ENCODE measurements at places on chromosomes 2 and 18. TPM values are rescaled to one million over a fixed set of nuclear protein-coding genes. Genes with fewer than 3 reads are reported as not detected.
A peak's percentile ranks its signal among the peaks of the same experiment; 100 is the strongest.

The SPC25 gene
- total RNA-seq: 2.1 TPM

The IL1B gene
- 19.9 TPM for total RNA-seq

The GALR1 gene
- total RNA-seq: 0.03 TPM

The TTL gene
- 31.2 TPM for total RNA-seq

The KYNU gene
- 15.5 TPM for total RNA-seq

The KATNAL2 gene
- 6.4 TPM for total RNA-seq

The REG3G gene
- total RNA-seq: 0.58 TPM

The APCDD1 gene
- total RNA-seq: 46.1 TPM

The PIKFYVE gene
- total RNA-seq: 26.2 TPM

DNA sequence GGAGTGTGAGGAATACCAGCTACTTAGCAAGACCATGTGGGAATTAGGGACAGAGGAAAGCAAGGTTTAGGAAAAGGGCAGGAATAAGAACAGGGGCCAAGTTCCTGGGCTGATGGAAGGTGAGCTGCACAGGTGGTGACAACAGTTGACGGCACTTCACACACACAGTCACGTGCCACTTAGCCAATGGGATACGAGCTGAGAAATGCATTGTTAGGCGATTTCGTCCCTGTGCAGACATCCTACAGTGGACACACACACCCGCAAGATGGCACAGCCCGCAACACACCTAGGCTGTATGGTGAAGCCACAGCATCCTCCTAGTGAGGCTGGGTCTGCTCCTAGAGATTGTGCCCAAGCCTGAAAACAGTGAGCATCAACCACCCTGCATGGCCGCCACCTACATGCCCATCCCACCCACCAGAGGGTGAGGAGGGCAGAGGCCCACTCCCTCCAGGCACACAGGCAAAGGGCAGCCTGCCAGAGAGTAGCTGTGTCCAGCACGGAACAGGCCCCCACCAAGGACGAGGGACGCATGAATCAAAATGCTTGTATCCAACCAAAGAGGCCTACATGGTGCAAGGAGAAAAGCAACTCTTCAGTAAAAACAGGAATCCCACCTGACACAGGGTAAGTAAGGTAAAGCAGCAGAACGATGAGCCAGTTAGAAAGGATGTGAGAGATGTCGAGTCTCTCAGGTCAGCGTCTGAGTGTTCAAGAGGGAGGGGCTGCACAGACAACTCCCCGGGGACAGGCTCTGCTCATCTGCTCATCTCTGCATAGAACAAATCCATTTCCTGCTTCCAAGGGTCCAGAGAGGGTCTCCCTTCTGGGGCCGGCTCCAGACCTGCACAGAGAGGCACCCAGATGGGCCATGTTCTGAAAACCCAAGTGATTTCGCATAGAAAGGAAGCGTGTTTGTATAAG, 51.3 kb downstream of the ZNF516 start:
- no peak for DNase-seq

GRCh38 chr2:151063271-151063670, 198.4 kb downstream of the RBM43 start:
- DNase-seq: peak; percentile 82

- DNase-seq: peak; percentile 54
Measured at GRCh38 chr2:10325278-10326145, 22.8 kb downstream of the HPCAL1 start.

DNA sequence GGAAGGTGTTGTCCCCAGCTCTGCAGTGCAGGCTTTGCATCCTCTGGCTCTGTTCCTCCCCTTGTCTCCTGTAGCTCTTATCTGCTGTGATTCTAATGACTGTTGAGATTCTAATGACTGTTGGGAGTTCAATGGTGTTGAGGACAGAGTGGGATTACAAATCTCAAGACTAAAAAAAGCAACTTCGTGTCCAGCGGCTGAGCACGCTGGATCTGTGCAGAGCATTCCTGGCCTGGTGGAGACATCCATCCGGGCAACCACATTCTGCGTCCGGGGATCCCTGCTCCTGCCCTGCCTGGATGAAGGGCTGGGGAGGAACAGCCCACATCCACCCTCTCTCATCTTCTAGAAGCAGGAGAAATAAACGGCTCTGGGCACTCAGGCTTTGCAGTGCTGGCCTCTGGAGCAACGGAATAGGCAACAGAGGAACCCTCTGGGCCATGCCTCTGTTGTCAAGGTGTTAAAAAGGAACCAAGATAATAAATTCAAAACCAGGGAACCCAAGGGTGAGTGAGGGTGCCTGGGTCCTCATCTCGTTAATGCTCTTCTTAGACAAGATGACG, 106.7 kb upstream of the ASB18 start:
- no peak for DNase-seq

- DNase-seq: no peak
Measured at GRCh38 chr2:217505303-217505702, 497.5 kb downstream of the TNS1 start.

GRCh38 chr2:182784777-182785176, 68.7 kb downstream of the DNAJC10 start:
- DNase-seq: no peak

- DNase-seq: no peak
Measured at GRCh38 chr2:23625726-23626125, 240.7 kb downstream of the KLHL29 start.

DNA sequence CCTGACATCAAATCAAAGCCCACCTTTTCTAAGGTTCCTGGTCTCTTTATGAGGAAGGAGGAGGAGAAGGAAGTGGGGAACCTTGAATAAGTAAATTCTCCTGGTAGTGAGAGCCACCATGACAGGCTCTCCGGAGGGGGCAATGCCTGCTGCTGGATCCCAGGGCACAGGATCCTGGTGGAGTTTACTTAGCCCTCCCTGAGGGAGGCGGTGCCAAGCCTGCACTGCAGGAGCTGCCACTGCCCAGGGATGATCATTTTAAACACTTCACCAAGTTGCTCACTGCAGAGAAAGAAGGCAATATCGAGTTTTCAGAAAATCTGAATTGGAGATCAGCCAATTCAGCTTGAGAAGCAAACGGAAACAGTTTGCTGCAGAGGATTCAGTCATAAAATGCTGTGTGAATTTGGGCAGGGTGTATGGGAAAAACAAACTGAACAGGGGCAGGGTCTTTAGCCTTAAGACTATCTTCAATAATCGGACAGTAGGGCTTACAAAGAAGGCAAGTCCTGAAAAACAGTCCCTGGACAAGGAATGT, 200.7 kb downstream of the RAD51AP2 start:
- no peak for DNase-seq

DNA sequence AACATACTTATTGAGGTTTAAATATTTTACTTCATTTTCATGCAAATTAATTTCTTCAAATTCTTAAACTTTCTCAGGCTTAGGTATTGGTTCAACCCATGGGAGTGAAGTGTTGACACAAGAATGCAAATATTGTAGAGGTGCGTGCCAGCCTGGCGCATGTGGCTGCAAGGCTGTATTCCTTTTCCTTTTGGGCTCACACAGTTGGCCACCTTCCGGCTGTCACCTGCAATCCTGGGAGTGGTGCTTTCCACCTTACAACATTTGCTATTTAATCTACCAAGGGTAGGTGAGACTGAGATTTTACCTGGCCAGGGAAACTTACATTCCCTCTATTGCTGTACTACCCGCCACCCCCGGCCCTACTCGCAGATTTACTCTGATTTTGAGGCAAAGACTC, 141.1 kb downstream of the DCC start:
- DNase-seq: peak; percentile 54

GRCh38 chr2:138157372-138157771, 193.1 kb downstream of the HNMT start:
- no peak for DNase-seq

DNA sequence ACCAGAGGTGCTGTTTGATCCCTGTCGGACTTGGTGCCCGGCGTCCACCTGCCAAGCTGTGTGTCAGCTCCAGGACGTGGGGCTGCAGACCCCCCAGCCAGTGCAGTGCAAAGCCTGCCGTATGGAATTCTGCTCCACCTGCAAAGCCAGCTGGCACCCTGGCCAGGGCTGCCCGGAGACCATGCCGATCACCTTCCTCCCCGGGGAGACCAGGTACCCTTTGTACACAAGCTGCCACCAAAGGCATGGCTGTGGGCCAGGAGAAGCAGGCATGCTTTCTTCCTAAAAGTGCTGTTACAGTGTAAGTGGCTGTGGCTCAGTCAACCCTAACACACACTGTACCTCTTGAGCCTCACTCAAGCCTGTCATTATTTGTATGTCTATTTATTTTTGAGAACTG, 103.3 kb downstream of the RNF144A start:
- DNase-seq: no peak

DNA sequence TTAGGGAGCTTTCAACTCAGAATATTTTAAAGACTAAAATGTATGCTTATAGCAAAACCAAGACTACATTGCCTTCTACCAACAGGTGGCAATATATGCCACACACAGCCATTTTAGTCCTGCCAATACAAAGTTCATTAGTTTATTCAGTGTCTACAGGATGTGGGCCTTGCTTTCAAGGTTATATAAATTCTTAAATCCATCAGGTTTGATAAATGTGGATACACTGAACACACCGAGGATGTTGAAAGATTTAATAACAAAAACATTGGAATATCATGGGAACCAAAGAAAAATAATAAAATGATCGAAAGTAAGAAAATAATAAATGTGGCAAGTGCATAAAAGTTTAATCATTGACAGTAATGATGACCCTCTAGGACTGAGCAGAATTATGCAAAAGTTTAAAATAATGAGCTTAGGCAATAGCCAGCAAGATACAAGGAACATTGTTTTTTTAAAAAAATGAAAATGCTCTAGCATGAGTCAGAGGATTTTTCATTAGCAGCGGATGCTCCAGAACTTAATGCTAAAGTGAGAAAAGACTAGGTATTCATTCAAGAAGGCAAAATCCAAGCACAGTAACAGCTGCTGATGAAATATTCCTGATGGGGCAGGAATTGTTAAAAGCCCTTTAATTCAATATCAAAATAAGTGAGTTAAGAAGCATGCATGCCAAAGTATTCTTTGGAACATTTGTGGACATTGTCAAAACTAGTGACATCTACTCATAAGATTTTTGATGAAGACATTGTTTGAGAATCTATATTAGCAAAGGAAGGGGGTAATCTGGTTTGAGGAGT, 14.2 kb downstream of the SCN9A start:
- DNase-seq: no peak

- DNase-seq: peak; percentile 62
Measured at GRCh38 chr2:215002500-215002899, 135.9 kb downstream of the ABCA12 start.

GRCh38 chr2:45681675-45682074, 30.2 kb downstream of the PRKCE start:
- DNase-seq: peak; percentile 41

DNA sequence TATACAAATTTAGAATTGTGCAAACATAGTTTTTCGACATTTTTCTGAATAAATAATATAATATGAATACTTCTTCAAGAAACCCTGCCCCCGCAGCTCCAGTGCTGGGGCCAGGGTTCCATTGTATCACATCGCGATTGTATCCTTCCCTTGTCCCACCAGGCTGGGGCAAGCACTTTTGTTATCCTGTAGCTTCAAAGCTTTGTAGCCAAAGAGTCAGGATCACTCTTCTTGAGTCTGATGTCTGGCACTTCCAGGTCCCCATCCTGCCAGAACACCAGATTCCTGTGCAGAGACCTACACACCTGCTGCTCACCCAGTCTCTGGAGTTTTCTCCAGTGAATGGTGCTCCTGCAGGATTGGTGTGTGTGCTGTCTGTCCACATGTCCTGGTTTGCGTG, 186.9 kb downstream of the ASB1 start:
- DNase-seq: no peak

- DNase-seq: no peak
Measured at GRCh38 chr2:84959095-84959565, 11.8 kb upstream of the KCMF1 start.
